Dermis microvascular lymphatic vessel endothelial cell (primary cell): ENCODE measurements at places on chromosomes 1 and 21.

DNA sequence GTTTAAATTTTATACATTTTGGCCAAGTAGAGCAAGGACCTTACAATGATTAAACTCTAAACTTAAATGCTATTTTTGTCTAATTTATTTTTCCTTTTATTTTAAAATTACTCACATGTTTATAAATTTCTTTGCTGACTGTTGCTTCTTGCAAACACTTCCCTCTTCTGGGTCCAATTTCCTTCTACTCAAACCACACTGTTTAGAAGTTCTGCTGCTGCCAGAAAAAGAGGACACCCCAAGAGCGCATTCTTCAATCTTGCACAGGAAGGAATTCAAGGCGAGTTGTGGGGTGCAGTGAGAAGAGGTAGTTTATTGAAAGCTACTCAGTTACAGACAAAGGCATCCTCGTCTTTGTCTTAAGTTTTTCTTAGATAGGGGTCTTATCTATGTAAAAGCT is 88.5 kb upstream of the NEK7 start:
- no peak for DNase-seq

DNA sequence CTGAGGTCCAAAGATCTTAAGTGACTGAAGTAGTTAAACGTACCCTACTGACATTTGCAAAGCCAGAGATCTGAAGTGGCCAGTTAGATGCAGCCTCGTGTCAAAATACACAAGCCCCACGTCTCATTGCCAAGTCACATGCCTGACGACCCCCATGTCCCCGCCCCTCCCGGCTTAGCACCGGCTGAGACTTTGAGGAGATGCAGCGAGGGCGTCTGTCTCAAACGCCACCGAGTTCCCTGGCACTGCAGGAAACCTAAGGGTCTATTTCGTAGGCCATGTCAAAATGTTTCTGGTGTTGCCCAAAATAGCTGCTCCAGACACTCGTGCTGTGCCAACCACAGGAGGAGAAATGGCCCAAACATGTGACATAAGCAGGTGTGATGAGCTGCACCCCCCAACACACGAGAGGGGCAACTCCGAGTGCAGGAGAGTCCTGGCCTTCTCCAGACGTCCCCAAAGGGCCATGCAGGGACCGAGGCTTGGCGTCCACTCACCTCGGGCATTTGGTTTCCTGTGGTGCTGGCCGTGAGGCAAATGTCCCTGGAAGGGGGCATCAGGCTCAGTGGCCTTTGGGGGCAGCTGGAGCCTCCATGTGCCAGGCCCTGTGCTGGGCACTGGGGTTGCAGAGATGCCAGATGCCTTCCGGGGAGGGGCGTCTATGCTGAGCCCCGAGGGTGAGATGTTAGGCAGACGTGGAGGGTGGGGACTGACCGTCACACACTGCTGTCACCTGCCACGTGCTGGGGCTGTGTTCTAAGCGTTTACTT is 67.0 kb downstream of the MATN1 start:
- no peak for DNase-seq

DNA sequence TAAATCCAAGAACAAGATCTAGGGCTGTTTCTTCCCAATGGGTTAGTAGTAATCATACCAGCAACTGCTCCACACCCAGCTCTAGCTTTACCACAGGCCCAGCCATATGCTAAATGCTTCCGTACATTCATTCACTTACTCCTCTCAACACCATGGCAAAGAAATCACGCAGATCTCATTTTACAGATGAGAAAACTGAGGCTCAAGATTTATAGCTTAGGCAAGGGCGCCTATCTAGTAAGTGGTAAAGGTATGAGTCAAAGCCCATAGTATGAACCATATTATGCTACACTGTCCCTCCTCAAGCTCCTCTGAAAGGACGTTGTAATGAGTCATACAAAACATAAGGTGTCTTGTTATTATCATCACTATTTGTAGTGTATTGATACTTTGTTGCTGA is 82.2 kb downstream of the NIBAN1 start:
- no peak for DNase-seq

GRCh38 chr1:47913225-47913823 is 83.9 kb downstream of the TRABD2B start:
- DNase-seq: no peak

DNA sequence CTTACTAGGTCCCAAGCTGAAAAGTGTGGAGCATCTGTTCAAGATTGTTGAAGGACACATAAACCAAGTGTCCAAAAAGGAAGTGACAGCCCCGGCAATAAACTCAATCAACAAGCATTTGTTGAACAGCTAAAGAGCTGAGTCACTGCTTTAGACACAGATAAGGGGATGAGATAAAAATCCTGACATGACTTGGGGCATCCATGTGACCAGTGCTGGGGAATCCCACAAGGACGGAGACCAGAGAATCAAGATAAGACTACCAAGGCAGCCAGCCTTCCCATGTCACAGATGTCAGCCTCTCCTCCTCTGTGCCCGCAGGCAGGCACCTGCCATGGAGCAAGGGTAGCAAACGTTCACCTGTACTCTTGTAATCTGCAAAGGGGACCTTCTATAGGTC is 118.6 kb upstream of the KAZN start:
- no peak for DNase-seq

DNA sequence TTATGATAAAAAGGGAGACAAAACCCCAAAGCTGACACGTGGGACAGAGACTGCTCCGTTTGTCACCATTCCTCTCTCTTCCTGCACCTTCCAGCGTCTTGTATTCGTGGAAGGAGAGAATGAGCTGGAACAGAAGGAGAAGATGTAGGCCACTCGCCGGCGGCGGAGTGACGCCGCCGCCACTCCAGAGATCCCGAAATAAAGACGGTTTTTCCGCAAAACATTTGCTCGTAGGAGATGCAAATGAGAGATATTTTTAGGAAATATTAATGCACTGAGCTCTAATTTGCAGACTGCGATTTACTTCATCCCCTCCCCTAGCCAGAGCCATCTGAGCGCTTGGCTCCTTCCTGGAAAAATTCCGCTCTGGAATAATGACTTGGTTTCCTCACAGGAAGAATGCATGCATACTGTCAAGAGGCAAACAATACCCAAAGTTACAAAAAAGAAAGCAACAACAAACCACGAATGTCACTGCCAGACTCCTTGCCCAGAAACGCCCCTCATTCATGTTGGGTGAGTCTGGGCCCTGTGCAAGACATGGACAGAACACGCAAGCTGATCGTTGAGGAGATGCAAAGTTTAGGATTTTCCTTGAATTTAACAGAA is 18.0 kb upstream of the ADARB1 start:
- peak; percentile 82 for DNase-seq

DNA sequence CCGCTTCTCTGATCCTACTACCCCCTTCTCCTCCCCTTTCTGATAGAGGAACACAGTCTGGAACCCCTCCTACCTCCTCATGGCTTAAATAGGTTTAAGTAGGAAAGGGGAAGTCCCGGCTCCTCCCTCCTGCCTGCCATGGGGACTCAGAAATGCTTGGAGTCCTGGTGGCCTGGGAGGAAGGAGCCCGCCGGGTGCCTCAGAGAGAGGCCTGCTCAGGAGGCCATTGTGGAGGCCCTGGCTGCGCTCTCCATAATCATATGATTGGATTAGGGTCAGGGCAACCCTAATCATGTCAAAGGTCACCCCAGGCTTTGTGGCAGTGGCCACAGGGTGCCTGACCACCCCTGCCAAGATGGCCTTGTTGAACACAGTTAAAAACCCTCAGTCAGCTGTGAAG is 29.0 kb downstream of the WNT3A start:
- DNase-seq: no peak

- DNase-seq: no peak
Observed at GRCh38 chr1:204254031-204254661, 40.4 kb upstream of the GOLT1A start.

DNA sequence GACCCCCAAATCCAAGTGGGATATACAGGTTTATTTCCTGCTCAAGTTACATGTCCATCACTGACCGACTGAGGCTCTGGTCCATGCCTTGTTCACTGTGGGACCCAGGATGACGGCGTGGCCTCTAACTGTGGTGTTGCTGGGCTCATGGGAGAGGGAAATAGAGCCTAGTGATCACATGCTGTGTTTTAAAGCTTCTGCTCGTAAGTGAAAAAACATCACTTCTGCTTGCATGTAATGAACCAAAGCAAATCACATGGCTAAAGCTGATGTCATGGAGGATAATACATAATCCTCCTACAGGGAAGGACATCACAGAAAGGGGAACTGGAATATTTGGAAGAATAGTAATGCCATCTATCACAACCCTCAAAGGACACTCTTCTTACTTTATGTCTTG is 107.6 kb downstream of the FASLG start:
- DNase-seq: no peak

DNA sequence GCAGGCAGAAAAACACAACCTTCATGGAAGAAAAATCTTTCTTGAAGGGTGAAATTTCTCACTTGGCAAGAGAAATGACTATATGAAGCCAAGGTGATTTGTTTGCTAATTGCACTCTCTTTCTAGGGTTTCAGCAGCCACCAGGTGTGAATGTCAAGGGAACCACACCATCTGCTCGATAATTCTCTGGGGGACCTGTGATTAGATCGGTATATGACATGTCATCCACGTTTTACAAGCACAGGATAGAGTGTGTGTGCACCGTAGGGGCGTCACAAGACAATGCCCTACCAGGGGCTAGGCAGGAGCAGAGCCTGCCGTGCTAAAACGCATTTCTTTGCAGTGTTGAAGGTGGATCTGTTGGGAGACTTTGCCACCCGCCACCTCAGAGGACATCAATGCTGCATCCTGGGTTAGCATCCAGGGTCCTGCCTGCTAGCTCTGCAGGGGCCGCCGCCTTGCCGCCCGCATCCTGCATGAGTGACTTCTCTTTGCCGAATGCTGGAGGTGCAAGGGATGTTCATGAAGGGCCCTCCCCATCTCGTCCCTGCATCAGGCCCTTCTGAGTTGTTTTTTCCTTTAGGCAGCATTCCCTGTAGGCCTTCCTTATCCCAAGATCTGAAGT is 37.8 kb upstream of the CCSAP start:
- no peak for DNase-seq

DNA sequence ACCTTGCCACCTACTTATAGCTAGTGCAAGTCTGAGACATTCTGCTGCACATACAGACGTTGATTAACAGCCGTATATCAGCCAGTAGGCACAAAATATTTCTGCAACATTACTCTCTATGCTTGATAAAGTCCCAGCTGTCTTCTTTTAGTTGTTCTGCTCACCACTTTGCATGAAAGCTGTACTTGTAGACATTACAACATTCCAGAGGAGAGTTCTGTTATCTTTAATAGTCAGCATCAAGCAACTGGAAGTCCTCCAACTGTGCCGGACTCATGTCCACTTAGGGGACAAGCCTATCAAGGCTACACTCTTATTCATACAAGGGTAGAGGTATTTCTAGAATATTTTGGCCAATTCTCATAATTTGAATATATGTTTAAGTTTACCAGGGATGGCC is 50.0 kb downstream of the CACHD1 start:
- no peak for DNase-seq

GRCh38 chr1:183736343-183736742 is 68.6 kb upstream of the RGL1 start:
- DNase-seq: no peak

GRCh38 chr1:165501330-165501969 is 42.4 kb upstream of the LRRC52 start:
- no peak for DNase-seq

DNA sequence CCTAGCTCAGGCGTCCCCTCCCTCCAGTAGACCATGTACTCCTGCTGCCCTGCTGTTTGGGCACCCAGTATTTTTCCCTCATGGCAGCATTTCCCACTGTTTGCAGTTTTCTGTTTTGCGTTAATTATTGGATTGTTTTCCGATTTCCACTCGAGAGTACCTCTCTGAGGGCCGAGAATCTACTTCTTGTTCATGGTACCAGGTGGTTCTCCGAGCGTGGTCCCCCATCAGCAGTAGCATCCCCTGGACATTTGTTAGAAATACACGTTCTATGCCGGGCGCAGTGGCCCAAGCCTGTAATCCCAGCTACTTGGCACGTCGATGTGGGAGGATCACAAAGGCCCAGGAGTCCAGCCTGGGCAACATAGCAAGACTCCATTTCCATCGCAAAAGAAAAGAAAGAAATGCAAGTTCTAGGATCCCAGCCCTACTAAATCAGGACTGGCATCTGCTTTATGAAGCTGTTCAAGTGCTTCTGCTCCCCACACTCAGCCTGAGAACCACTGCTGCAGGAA is 690 bp downstream of the RRP1 start:
- DNase-seq: peak; percentile 17

DNA sequence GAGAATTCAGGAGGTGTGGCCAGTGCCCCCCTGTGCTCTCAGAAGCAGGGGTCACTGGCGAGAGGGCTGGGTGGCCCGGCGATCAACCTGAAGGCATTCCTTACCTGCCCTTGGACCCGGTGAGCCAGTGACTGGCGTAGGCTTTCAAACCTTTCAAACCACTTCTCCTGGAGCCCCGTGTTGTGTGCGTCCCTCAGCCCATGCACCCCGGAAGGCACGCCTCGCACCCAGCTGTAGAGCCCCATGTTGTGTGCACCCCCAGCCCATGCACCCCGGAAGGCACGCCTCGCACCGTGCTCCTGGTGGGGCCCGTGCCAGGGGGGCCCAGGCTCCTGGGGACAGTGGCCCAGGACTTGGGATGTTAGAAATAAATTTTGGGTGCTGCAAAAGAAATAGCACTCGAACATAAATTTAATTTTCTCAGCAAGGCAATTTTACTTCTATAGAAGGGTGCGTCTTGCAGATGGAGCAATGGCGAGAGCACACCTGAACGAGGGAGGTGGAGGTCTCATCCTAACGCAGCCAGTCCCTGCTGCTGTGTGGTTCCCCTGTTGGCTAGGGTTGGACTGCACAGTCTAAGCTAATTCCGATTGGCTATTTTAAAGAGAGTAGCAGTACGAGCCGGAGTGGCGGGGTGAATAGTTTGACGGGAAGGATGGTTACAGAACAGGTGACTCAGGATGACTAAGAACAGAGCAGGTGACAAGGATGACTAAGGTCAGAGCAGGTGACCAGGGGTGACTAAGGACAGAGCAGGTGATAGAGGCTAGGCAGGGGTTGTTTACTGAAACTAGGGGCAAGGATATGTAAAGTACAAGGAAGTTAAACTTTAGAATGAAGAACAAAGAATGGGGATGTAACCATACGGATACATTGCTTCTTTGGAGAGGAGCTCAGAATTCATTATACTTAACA is 47.4 kb downstream of the PRKCZ start:
- no peak for DNase-seq

- no peak for DNase-seq
Observed at GRCh38 chr1:242524571-242525359, at the start of gene PLD5. PLD5 (minus strand) TSS chr1:242524697.

- DNase-seq: no peak
Observed at GRCh38 chr1:31310198-31310597, 13.4 kb downstream of the ZCCHC17 start.

GRCh38 chr1:23168079-23168444 is 594 bp downstream of the LUZP1 start:
- no peak for DNase-seq

DNA sequence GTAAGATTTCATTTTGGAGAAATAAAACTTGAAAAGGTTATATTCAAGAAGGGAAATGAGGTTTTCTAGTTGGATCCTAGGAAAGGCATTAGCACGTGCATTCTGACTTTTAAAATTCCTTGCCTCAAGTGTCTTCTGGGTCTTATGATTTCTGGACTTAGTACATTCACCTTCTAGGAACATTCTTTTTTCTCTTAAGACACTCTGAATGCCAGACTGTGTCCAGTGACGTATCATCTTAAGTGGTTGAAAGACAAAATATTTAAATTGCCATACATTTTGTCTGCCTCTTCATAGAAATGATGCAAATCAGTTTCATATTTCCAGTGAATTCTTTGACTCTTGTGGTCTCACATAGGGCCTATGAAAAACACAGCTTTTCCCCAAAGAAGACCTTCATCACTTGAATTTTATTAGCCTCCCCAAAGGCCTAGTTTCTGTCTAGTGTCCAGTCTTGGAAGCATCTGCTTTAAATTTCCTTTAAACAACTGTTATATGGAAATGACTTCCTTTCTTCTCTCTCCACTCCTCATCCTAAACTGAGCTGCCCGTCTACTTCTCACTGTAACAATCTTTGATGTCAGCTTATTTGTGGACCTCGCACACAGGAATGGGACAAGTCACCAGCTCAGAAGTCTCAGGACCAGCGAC is 187.2 kb downstream of the HLX start:
- no peak for DNase-seq
